Fibroblast of skin of left biceps (primary cell): ENCODE measurements at places on chromosomes 7 and 10.

- DNase-seq, result no peak
Observed at GRCh38 chr10:69458430-69459100, 7.3 kb downstream of the TSPAN15 start.

DNA sequence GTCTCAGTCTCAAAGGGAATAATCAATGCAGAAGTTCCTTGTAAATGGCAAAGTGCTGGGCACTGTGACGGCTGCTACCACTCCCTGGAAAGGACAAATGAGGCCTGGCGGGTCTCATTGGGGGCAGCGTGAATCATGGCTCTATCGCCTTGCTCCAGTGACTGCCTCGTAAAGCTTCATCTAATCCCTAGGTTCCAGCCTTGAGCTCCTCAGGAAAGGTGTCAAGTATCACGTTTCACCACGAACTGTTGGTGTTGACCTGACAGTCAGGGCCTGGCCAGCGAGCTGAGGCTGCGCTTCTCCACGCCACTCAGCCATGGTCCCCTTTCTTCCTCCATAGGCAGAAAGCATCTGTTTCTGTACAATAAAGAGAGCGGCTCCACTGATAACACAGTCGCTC is 126.7 kb upstream of the ZNF32 start:
- DNase-seq, result no peak

- DNase-seq, result no peak
Observed at GRCh38 chr7:102845346-102845745, 67.5 kb upstream of the LRRC17 start.

GRCh38 chr10:29710128-29710527 is 75.4 kb upstream of the SVIL start:
- DNase-seq, result no peak

DNA sequence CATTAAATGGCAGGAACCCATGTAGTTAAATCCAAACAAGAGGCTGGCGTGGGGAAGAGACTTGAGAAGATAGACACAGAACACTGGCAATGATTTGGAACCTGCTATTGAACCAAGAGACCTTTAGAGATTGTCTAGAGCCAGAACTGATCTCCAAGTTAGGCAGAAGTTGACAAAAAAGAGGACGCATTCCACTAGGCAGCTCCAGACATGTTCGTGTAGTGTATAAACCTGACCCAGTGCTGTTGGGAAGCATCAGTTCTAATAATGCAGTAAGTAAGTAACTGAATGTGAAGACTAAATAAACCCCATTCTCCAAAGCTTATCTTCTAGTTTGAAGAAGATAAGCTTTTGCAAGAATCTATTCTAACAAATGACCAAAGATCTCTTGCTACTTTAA is 50.8 kb downstream of the AP3M1 start:
- no peak for DNase-seq

DNA sequence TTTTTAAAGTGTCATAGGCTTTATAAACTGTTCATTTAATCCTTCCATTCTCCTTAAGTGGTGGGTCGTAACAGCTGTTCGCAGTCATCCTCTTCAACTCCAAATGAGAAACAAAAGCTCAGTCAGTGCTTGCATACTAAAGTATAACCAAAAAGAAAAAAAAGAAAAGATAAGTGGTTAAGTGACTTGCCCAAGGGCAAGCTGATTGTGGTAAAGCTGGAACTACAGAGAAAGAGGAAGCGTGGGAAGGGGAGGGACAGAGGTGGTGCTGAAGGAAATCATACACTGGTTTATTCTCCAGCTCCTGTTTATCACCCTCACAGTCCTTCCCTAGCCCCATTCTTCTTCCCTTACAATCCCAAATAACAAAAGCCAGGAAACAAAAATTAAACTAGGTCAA is 29.6 kb downstream of the IDE start:
- no peak for DNase-seq

DNA sequence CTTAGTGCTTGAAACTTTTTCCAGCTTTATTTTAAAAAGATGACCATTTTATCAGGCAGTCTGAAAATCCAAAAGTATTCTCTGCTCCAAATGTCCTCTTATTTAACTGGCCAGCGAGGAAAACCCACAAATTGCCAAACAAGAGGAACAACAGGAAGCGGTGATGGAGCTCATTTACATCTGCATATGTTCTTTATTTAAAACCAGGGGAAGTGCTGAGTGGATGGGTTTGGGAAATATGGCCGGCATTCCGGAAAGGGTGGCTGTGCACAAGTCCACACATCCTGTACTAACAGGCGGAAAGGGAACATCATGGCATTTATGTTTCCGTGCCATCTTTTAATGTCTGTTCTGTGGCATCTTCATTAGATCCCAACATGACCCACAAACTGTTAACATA is 974.5 kb downstream of the LRMDA start:
- no peak for DNase-seq

DNA sequence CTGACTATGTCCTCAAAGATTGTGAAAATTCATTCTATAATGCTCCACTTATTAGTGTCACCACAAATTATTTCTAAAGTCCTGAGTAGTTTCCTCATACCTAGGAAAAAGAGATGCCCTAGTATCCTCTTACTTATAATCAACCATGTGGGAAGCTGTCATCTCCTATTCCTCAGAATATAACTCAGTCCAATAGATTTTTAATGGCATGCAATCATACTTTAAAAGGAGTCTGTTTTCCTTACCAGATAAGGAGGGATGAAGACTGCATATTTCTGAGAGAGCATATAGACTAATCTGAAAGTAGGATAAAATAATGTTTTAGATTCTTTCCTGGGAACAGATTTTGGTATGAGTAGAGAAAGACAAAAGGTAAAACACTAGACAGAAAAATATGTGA is 727.7 kb upstream of the GRM3 start:
- no peak for DNase-seq

GRCh38 chr7:46126675-46127300 is 205.7 kb upstream of the IGFBP3 start:
- DNase-seq, result no peak

DNA sequence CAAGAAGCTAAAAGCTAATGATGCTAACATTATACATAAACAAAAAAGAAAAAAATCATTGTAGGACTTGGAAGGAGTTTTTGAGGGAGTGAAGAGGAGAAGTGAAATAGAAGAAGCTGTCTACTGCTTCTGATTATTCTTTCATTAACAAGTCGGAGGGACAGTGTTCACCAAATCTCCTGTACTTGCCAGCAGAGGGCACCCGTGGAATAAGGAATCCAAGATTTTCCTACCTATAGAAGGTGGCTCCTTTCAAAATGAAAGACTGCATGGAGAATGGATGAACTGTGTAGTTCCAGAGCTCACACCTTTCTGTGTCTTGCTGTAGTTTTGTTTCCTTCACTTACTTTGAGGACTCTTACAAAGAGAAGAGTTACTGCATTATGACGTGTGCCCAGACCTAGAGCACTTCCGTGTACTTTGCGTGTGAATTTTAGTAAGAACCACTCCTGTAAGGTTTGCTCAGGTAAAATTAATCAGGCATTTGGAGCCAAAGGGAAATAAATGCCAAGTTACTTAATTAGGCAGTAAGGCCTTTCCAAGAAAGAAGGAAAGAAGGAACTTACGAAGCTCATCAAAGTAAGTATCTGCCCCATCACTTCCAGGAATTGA is 145.1 kb downstream of the SEMA3D start:
- DNase-seq, result no peak
